ENCODE measurements at places on chromosomes 2 and 18.

- no peak for DNase-seq
Observed at GRCh38 chr2:191901031-191901430, 54.1 kb upstream of the CAVIN2 start.

- no peak for DNase-seq
Observed at GRCh38 chr2:237405006-237405559, 8.9 kb downstream of the COL6A3 start.

GRCh38 chr18:72674710-72675109 is 130.6 kb upstream of the CBLN2 start:
- no peak for DNase-seq

- DNase-seq, result no peak
Observed at GRCh38 chr18:42861271-42861670, 254.2 kb downstream of the RIT2 start.

DNA sequence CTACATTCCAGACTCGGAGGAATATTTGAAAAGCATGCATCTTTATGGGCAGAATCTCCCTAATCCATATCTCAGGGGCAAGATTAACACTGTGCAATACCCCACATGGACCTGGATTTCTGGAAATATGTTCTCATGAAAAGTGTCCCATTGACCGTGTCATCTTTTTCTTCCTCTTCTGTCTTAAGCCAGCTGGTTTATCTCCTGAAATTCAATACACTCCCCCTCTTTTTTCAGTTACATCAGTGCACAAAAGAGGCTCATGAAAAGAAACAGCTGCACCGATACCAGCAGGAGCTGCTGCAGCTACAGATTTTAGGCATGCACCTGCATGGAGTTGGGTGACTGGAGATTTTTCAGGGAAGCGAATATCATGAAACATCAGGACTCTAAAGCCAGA is 117.2 kb downstream of the SLC4A3 start:
- DNase-seq, result no peak

DNA sequence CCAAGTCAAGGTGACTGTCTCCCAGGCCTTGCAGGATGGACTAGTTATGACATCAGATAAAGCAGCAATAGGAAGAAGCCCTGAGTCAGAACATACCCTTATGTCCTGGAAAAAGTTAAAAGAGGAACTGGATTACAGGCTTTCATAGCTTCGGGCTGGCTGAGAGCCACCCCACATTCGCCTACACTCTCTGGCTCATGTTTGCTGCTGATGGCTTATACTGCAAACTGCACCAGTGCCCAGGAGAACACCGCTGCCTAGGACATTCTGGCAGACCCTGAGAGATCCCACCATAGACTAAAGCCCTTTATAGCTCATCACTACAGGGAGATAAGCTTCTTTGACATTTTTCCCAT is 20.3 kb downstream of the SLC8A1 start:
- no peak for DNase-seq

DNA sequence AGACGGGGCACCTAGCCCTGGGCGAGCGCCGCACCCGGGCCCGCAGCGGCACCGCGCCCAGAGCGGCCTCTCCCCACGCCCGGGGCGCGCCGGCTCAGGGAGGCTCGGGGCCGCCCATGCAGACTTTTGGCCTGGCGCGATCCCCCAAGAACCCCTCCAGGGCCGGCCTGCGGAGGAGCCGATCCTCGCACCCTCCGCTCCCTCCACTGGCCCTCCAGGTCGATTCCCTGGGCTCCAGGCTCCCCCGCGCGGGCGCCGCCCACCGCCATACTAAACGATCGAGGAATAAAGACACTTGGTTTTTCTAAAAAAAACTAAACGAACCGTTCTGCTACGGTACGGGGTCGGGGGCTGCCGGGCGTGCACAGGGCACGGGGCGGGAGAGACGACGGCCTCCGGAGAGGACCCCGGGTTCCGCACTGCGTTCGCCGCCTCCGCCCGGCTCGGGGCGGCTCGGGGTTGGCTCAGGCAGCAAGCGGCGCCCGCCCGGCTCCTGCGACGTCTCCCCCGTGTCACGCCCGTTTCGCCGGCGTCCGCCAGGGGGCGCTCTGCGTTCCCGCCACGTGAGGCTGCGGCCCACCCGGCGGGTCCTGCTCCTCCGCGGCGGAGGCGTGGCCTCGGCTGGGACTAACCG is 365 bp upstream of the KHK start:
- peak; percentile 98 for DNase-seq

GRCh38 chr2:100297511-100297910 is 24.8 kb downstream of the LONRF2 start:
- no peak for DNase-seq

DNA sequence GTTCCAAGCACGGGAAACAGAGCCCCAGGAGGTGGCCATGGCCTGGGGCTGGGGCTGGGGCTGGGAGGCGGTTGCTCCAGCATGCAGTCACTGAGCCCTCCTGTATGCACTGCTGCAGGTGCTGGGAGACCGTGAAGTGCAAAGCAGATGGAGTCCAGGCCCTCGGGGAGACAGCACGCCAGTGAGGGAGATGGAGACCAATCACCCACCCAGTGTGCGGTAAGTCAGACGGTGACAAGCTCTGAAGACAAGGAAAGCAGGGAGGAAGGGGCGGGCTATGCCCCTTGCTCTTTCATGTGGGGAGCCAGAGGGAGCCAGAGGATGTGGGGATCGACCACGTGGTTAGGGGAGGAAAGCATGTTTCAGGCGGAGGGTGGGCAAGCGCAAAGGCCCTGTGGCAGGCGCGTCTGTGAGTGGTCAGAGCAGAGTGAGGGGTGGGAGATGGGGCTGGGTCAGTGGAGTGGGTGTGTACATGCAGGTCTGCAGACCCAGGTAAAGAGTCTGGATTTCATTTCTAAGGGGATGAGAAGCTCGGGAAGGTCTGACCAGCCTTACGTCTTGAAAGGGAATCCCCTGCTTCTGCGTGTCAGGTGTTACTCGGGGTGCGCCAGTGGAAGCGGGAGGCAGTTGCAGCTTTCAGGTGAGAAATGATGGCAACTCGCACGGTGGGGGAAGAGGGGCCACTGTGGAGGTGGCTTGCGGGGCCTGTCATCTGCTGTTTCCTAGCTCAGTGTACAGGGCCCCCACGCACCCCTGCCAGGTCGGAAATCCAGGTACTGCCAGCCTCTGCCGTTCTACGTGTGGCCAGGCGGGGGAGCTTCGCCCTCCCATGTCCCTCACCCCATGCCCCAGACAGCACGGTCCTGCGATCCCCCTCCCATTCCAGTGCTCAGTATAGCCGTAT is 19.4 kb downstream of the RRM2 start:
- peak; percentile 57 for DNase-seq

GRCh38 chr2:70768590-70769085 is 638 bp upstream of the ADD2 start:
- DNase-seq, result no peak

GRCh38 chr2:37561615-37562569 is 109.5 kb downstream of the CDC42EP3 start:
- peak; percentile 24 for DNase-seq

DNA sequence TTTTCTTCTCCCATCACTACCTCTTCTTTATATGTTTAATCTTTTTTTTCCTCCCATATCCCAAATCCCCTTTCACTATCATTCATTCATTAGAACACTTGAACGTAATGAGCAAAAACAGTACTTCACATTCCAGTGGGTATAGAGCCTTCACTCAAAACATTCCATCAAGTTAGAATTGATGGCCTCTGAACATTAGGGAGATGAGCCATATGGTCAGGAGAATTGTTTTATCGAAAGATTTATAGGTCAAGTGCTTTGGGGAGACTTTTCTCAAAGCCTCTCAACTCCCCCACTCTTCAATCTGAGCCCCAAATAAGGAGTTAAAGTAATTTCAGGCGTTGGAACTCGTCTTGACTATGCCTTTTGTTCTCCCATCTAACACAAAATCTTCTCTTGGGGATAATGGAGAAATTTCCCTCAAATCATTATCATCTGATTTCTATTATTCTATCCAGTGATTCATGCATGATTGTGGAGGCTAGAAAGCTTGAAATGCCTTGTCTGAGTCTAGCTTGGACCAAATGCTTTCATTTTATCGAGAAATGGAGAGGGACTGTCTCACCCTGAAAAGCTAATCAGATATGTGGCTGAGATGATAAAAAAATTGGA is 79.2 kb downstream of the KIAA2012 start:
- DNase-seq, result no peak

DNA sequence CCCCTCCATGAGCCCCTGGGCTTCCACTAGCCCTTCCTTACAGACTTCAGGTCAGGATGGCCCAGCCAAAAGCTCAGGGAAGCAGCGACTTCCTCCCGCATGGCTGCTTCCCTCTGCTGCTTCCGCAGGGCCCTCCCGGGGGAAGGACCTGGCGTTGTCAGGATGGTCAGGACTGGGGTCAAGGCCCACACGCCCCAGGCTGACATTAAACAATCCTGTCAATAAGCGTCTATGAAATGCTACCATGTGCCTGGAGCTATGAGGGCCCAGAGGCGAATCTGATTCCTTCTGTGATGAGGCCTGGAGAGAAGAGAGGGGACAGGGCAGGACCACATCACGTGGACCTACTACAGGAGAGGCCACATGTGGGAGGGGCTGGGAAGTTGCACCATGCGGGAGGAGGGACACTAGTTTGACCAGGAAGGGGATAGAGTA is 17.3 kb downstream of the CYS1 start:
- DNase-seq, result no peak

- DNase-seq, result no peak
Observed at GRCh38 chr2:109549016-109549590, 64.7 kb downstream of the SEPTIN10 start.

DNA sequence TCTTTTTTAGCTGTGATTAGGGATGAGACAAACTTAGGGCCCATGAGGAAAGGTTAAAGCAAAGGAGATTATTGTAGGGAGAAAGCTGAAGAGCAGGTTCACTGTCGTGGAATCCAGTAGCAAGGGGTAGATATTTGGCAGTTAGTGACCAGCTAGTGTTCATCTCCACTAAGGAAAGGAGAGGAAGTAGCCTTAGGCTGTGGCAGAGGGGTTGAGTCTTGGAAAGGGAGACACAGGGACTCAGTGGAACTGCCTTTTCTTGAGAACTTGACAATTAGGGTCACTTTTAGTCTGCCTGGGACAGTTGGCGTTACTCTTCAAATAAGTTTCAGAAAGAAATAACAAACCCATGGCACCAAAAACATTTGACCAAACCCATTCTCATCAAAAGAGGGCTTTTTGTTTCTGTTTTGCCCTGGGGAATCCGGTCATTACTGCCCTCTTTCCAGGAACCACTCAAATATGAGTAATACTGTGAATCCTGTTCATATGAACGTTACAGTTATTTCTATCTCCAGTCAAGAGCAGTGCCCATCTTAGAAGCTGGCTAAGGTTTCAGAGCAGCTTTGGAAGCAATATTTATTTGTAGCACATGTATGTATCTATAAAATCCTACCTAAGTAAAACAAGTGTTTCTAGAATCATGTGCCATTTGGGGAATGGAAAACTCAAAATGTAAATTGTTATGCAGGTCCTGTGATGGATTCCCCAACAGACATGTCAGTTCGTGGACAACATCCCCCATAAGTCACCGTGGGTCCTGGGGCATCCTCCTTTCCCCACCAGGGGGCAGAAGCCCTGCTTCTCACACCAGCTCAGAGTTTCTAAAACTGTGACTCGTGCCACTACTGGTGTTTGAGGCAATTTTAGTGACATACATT is 77.3 kb upstream of the PHLPP1 start:
- peak; percentile 58 for DNase-seq

GRCh38 chr2:9830685-9831410 is 12.4 kb upstream of the TAF1B start:
- no peak for DNase-seq

- DNase-seq, result no peak
Observed at GRCh38 chr2:172216477-172216876, 113.8 kb upstream of the DLX2 start.

DNA sequence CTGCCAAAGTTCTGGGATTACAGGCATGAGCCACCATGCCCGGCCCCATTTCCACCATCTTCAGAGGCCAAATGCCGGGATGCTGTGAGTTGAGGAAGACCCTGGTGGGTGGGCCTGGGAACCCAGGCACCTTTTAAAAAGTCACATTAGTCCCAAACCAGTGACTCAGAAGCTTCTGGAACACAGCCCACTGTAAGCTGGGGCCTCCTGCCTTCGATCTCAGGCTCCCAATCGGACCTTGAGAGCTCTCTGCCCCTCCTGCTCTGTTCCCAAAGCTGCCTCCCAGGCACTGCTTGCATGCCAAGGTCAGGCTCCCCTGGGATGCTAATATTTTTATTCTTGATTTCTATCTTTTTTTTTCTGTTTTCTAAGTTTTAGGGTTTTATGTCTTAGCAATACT is 4.2 kb downstream of the ADCY3 start:
- no peak for DNase-seq

DNA sequence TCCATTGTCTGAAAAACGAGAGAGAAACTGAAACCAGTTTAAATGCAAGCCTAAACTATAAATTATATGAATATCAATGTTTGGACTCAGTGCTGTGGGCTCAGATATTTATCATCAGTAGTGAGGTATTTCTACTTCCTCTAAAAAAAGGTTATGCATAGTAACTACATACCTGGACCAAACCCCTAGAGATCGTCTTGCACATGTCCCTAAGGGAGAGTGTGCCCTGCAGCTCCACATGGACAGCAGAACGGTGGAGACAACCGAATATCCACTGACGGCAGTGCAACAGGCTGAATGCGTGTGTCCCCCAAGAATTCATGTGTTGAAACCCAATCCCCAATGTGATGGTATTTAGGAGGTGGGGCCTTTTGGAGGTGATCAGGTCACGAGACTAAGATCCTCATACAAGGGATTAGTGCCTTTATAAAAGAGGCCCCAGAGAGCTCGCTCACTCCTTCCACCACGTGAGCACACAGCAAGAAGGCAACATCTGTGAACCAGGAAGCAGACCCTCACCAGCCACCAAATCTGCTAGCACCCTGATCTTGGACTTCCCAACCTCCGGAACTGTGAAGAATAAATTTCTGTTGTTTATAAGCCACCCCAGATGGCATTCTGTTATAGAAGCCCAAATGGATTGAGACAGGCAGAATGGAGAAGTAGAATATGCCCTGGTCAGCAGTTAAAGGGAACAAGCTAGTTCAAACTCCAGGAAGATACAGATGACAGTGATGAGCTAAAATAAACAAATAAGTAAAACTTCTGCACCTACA is 208.4 kb downstream of the ANAPC1 start:
- DNase-seq, result no peak

GRCh38 chr2:231318436-231318835 is 77.1 kb upstream of the B3GNT7 start:
- no peak for DNase-seq

GRCh38 chr2:127560931-127561280 is 25.4 kb downstream of the MYO7B start:
- DNase-seq, result no peak

DNA sequence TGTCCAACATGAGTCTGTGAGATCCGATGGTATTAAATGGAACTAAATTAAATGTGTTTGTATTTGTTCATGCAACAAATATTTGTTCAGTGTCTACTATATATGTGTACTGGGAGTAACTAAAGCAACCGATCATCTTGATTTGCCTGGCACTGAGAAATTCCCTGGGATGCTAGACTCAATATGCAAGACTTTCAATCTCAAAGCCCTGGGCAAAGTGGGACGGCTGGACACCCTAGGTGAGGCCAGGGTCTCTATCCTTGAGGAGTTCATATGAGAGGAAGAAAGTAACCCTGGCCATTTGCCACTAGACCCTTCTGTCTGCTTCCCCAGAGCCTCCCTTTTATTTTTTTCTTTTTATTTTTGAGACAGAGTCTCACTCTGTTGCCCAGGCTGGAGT is 44.0 kb upstream of the HPCAL1 start:
- no peak for DNase-seq

- DNase-seq, result no peak
Observed at GRCh38 chr2:16639431-16639830, 26.2 kb downstream of the CYRIA start.
